Activated T-cell treated with anti-CD3 and anti-CD28 coated beads for 48 hours (primary cell): ENCODE measurements at places on chromosomes 13 and 19.

GRCh38 chr13:23599083-23599925 lies 29.1 kb downstream of the TNFRSF19 start:
- DNase-seq = no peak

DNA sequence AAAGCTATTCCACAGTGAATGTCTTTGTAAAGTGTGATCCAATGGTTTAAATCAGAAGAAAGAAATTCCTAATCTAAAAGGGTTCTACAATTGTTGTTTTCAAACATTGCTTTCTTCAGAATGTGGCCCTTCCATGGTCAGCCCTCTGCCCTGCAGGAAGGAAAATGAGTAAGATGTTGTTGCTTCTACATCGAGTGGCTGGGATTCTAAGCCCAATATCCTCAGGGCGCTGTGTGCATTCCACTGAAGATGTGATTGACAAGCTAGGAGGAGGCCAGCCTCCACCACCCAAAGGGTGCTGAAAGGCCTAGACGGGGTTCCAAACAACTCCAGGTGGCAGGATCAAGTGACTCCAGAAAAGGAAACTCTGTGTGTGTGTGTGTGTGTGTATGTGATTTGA lies 316.9 kb upstream of the TSHZ3 start:
- no peak for DNase-seq

DNA sequence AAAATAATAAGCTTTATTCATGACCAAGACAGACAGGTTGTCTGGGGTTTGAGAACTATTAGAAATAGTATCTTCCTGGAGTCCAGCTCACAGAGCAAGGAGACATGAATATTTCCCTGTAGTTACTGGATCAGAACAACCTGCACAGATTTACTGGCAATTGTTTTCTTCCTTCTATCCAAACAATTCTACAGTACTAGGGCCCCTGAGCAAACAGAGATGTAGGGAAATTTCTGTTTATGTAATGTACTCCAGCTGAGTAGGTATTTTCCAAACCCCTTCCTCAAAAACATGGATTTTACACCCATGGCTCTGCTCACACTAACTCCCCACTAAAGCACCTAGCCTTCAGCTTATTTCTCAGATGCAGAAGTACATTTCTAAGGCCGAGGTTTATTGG lies 557.6 kb downstream of the GPC6 start:
- no peak for DNase-seq

GRCh38 chr19:16737911-16738310 lies 18.3 kb downstream of the NWD1 start:
- DNase-seq = no peak

GRCh38 chr19:32176591-32176990 lies 168.8 kb upstream of the ZNF507 start:
- DNase-seq = no peak

- no peak for DNase-seq
Measured at GRCh38 chr13:52734075-52734623, 5.5 kb downstream of the CNMD start.

GRCh38 chr13:51240958-51241357 lies 18.8 kb downstream of the FAM124A start:
- no peak for DNase-seq

GRCh38 chr19:45958769-45959516 lies 14.7 kb downstream of the NOVA2 start:
- DNase-seq = no peak

- DNase-seq = no peak
Measured at GRCh38 chr13:97133955-97134354, 88.2 kb upstream of the MBNL2 start.
